Activated naive CD4-positive, alpha-beta T cell (primary cell): ENCODE measurements at places on chromosomes 1 and 21.

DNA sequence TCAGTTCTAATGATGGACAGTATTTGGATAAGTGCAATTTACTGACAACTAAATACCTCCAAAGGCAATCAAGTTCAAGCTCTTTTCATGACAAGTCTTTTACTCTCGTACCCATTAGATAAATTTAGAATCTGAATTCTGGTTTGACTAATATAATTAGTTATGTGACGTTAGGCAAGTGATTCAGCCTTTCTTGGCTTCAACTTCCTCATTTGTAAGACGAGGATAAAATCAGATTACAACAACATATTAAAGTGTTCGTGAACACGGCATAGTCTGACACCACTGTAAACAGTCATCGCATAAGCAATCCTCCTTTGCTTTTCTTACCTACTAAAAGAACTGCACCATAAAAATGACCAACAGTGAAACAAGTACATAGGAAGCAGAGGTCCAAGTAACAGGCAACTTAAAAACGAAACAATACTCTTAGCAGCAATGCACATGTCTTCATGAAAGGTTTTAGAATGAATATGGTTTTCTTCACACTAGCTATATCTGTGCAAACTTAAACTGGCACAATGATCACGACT, 25.7 kb downstream of the COA6 start:
- DNase-seq: no peak

- DNase-seq: no peak
Measured at GRCh38 chr21:17798796-17799195, 20.4 kb downstream of the C21orf91 start.

DNA sequence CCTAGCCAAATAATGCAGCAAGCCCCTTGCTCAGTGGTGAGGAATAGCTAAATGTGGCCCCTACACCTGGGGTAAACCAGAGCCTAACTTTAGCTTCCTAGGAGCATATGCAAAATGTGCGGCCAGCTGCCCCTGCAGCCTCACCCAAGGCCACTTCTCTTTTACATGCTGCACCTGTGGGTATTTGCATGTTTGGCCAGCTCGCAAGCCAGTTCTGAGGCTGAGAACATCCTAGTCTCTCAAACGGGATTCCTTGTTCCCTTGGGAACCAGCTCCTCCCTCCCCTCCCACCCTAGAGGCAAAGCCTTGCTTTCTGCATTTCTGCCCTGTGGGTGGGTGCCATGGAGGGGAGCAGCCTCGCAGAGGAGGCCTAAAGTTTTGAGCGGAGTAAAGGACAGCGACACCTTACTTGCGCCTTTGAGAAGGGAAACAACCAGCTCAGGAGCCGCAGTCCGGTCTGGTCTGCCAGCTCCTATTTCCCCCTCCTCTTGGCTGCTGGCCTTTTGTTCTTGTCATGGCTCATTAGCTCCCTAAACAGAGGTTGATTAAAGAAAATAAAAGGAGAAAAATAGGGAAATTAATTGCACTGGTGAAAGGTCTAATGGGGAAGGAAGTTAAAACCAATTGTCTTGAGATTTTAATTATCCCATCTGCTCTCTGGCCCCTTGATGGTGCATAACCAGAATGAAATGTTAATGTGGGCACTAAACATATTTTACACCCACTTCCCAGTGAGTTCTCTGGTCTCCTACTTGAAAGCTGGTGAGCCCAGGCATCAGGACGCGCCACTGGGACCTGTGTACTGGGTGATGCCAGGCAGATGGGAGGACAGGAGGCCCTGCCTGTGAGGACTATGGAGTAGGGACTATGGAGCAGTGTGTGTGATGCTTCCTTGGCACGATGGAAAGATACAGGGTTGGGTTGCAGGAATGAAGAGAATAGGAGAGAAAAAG, 68.7 kb downstream of the TEX35 start:
- DNase-seq: no peak

GRCh38 chr1:55699228-55699627, 484.1 kb upstream of the USP24 start:
- DNase-seq: no peak

DNA sequence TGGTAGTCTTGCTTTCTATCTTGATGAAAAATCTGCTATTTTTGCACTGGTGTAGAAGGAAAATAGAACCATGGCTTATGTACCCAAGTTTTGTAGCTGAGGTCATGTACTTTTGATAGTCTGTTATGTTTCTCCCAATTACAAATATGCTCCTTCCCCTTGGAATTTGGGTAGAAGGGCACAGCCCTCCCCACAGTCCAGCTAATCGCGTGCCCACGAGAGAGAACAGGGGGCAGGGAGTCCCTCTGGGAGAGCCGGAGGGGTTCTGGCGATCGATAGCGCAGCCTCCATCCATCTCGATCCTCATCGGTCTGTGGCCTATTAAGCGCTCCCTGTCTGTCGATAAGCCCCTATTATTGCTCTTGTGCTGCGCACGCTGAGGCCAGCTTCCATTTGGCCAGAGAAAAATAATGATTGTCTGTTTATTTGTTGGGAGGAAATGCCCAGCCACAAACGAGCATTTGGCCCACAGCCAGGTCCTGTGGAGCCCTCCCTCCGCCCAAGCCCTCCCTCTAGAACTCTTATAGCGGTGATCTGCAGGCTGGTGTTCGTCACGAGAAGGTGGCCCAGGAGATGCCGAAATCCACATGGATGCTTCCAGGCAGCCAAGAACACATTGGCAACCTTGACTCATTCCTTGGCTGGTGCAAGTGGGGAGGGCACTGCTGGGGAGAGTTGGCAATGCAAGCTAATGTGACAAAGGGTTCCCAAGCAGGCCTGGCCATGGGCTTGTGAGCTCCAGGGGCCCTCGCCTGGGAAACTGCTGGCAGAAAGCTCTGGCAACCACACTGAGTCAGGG, 134.7 kb upstream of the TNR start:
- no peak for DNase-seq

DNA sequence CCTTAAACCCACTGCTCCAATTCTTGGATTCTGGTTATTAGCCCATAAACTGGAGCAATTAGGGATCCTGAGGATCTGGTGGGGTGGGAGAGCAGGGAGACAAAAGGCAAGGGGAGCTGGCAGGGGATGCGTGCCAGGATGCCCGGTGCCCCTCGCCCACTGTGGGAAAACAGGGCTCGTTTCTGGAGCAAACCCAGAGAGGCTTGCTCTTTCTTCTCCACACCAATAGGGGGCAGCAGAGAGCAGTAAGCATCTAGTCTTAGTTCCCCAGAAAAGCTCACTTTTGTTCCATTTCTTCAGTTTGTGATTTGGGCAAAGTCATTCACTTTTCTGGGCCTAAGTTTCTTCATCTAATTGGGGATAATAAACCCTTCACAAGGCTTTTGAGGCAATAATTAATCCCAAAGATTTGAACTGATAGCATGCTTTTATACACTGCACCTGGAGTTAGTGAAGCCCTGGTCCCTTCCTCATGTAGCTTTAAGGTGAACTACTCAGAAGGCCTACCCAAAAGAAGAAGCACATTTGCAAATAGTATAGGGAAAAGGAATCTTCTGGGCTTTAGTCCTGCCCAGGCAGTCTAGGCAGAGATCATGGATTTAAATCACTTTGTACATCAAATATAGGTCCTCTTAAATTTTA, 160.6 kb upstream of the USP24 start:
- DNase-seq: peak; percentile 5

DNA sequence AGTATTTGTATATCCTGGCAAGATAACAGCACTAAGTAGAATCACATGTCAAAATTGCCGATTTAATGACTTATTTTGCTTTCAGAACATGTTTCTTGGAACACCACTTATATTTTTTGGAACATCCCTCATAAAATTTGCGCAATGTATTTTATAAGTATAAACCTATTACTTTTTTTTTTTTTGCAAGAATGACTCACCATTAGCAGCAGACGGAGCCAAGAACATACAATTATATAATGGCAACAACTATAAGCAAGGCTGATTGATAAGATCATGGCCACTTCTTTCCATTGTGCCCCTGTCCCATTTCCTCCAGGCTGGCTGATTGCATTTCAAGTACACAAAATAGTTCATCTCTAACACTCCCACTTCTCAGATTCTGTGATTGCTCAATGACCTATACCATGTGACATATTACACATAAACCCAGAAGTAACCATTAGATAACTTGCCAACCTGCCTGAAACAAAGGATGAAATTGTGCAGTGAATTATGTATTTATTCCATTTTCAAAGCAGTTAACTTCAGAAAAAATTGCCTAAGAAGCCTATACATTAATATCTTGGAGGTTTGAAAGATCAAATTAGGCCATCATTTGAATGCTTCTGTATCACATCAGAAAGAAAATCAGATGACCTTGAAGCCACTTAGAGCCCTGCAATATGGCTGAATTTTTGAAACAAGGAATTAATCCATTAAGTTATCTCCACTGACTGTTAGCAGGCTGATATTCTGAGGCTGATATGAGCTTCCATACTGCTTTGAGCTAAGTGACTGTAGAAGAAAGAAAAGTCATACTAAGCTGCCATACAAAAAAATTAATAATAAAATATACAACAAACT, 77.8 kb upstream of the PRMT6 start:
- DNase-seq: no peak

DNA sequence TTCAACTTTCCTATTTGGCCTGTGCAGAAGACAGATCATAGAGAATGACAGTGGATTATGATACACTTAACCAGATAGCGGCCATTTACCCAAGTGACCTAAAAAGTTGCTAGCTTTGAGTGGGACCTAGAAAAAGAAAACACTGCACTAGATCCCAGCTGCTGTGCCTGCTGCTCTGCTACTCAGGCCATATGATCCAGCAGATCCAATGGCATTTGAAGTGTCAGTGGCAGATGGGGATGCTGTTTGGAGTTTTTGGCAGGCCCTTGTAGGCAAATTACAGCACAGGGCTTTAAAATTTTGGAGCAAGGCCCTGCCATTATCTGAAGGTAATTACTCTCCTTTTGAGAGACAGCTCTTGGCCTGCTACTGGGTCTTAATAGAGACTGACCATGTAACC, 74.0 kb upstream of the KCNE2 start:
- no peak for DNase-seq

- no peak for DNase-seq
Measured at GRCh38 chr21:38088916-38089762, 167.7 kb upstream of the KCNJ15 start.

DNA sequence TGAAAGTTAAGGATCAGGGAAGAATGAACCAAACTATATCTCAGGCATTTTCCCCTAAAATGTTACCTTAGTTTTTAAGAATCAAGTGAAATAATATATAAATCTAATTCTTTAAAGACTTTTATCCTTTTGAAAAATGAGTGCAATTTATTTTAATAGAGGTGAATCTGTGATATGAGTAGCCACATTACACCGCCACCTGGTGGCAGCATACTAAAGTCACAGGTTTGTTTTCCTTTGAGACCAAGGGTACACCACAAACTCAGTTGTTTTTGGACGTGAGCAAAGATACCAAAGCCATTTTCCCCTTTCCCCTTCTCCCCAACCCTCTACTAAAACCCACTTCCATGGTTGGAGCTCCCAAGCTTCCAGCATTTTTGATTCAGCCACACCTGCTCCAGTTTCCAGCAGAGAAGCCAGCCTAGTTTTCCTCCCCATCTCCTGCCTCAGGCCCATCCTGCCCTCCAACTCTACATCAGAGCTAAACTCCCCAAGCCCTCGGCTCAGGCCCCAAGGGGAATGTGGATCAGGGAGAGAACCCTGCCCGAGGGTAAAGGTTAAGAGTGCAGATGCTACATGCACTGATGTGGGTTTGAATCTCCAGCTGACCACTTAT, 22.9 kb upstream of the LDLRAP1 start:
- peak; percentile 41 for DNase-seq
